NCI-H524 treated with DMSO at 0.1 percent for 48 hours (cell line): ENCODE measurements at places on chromosomes 5 and 9.

- DNase-seq: no peak
Observed at GRCh38 chr5:173513521-173513991, 102.9 kb downstream of the BOD1 start.

- DNase-seq: peak; percentile 91
Observed at GRCh38 chr5:17882760-17883488, 248.7 kb downstream of the TAF11L14 start.

DNA sequence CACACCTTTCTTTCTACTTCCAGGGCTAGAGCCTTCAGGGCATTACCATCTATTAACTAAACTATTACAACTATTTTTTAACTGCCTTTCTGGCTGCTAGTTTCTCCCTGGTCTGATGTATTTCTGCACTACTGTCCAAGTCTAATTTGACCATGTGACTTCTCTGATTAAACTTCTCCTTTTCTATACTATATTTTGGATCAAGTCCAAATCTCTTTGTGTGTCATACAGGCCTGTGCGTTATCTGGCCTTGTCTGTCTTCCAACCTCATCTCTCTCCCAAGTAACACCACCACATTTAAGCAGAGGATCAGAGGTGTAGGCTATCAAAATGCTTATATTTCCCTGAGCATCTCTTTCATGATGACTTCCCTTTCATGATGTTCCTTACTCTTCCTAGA is 47.2 kb upstream of the OR13F1 start:
- DNase-seq: no peak

GRCh38 chr9:77156646-77157371 is 20.5 kb upstream of the VPS13A start:
- no peak for DNase-seq
